Activated CD4-positive, alpha-beta T cell treated with anti-CD3 and anti-CD28 coated beads, Interleukin-2, Interleukin-4, amounts not matched to agents 100 ng/mL and 50 ng/mL, durations not matched to agents 16 hours and 8 hours (primary cell): ENCODE measurements at places on chromosomes 11 and 22.
A peak's percentile ranks its signal among the peaks of the same experiment; 100 is the strongest.

- no peak for DNase-seq
Observed at GRCh38 chr22:47902646-47903180, 1140.3 kb downstream of the TBC1D22A start.

GRCh38 chr11:11789735-11790369, 51.9 kb upstream of the USP47 start:
- no peak for DNase-seq

DNA sequence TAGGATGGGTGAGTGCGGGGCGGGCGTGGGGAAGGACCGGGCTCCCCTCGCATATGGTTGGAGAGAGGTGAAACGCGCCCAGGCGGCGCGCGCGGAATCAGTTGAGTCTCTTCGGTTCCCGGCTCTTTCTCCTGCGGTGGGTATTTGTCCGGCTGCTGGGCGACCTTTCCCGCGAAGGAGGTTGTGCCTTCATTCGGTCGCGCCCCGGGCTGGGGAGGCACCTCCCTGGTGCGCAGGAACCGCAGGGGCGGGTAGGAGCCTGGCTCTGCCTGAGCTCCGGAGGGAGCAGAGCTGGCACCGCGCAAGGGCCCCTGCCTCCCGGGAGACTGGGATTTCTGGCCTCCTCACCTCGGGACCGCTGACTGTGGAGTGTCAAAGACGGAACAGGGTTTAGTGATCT, 27.5 kb downstream of the SAA4 start:
- no peak for DNase-seq

GRCh38 chr11:124745270-124745834, 5.6 kb downstream of the NRGN start:
- DNase-seq = no peak

GRCh38 chr11:2137202-2138067, 1.8 kb downstream of the IGF2 start:
- no peak for DNase-seq

DNA sequence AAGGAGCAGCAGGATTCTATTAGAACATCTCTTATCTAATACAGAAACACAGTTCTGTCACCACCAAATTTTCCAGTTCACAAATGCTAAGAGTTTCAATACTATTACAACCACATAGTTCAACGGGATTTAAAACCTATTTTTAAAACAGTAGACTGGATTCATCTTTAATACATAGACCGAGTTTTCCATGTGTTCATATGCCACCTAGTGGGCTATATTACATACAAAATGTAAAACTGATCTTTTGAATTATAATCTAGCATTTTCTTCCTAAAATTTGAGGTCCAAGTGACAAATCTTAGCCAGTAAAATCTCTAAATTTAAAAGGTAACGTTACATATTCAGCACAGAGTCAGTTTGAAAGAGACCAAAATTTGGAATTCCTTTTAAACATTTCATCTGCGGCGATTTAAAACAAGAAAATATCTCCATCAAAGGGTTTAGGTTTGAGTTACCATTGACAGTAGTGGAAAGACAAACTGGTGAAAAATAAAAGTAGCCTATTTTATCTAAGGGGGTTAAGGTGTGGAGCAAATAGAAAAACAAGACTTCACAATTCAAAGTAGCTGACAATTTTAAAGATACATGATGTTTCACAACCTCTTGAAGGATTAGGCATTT, 269.3 kb upstream of the MPPED2 start:
- no peak for DNase-seq

DNA sequence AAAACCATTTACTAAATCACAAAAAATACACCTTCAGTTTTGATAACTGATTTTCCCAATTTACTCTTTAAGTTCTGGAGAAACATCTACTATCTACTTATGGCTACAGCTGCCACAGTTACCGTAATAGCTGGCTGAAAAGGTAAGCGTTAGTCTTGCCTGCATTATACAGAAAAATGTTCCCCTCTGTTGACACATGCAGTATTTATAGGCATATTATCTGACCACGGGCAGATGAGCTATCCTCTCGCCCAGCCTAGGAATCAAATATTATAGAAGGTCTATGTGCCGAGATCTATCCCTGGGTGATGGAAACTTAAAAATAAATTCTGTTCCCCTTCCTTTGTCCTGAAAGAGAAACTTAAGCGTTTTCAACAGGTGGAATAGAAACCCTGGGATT, 283.8 kb downstream of the CADM1 start:
- DNase-seq = no peak

- peak; percentile 14 for DNase-seq
Observed at GRCh38 chr11:108025387-108026080, 16.8 kb downstream of the CUL5 start.

GRCh38 chr22:49962751-49963646, 2.4 kb downstream of the PIM3 start:
- DNase-seq = no peak

DNA sequence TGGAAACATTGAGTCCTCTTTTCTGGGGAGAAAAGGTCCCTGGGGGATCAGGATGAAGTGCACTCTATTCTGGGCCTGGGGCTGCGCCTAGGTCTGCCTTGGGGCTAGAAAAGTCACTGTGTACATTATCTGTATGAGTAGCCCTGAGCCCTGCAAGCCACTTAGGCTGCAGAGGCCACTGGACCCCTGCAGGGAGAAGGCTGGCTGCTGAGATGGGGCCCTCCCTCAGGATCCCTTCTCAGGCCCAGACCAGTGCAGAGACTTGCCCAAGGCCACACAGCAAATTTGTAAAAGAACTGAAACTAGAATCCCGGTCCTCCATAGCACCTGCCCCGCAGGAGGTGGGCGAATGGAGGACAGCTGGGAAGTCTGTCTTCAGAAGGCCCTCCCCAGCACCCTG, 26.8 kb upstream of the HMOX1 start:
- DNase-seq = no peak

- DNase-seq = no peak
Observed at GRCh38 chr11:18368221-18368620, 26.1 kb upstream of the LDHA start.

DNA sequence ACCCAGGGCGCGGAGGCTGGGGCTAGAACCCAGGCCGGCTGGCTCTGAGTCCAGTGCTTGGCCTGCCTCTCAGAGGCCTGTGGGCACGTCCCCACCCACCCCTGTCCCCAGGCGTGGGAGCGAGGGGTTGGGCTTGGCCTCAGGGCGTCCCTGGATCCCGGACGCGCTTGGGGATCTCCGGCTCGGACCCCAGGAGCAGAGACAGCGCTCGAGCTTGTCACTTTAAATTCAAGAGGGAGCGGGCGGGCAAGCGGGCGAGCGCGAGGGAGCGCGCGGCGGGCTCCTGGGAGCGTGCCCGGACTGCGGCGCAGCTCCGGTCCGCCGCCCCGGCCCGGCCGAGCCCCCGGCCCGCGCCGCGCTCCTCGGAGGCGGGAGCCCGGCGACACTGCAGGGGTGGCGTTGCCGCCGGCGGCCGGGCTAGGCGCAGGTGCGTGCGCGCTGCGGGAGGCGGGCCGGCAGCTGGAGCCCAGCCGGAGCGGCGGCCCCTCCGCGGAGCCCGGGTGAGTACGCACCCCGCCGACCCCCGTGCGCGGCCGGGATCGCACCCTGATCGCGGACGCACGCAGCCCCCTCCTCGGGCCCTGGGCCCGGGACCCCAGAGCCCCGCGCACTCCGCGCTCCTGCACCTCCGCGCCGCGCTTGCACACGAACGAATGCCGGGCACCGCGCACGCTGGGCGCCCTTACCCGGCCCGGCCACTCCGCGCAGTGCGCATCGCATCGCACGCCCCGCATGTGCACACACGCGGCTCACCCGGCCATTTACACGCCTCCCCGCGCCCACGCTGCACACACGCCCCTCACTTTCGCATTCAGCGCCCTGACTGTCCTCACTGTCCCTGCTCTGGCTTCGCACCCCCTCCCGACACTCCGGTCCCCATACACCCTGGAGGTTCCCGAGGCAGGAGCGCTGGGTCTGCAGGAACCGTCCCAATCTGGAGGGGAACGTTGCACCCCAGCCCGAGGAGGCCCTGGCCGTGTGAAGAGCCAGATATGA, at the start of gene SYT12:
Gene SYT12 (plus strand): TSS at position 174 of the 996 bp plus-strand sequence. CDS start 7,011 bp downstream, outside the sequence.
- DNase-seq = no peak

GRCh38 chr11:15166204-15166603, 51.5 kb downstream of the INSC start:
- no peak for DNase-seq

DNA sequence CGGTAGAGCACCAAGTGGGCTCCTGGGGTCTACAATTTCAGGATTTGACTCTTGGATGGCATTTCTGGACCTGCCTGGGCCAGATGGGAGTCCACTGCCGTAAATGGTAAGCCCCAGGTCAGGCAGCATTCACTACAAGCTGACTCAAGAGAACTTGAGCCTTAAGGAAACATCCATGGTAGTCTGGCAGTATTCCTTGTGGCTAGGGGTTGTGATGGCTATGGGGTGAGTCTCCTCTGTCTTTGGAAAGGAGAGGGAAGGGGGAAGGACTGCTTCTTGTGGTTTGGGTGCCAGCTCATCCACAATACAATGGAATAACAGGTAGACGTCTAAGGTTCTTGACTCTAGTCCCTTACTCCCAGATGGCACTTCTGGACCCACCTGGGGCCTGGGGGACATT, 32.3 kb upstream of the POU2AF2 start:
- DNase-seq = no peak

- peak; percentile 17 for DNase-seq
Observed at GRCh38 chr11:72041364-72042063, 38.8 kb downstream of the NUMA1 start.

- no peak for DNase-seq
Observed at GRCh38 chr11:70503468-70504221, 105.3 kb downstream of the CTTN start.

DNA sequence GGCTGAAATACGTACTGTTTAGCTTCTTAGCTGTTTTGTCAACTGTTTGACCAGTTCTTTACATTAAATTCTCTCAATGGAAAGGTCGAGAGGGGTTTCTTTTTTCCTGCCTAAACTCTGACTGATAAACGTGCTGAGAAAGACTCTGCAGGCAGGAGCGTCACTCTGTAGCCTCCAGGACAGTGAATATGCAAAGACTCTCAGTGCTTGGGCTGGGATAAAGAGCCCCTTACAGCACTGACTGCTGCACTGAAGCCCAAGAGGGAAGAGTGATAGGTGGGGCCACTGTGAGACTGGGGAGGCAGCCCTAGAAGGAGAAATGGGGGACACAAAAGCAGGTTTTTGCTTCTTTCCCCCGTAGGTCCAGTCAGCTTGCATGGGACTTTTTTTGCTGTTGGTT, 213.5 kb downstream of the TENM4 start:
- DNase-seq = no peak

GRCh38 chr22:44245438-44245837, 64.7 kb downstream of the PARVG start:
- no peak for DNase-seq

DNA sequence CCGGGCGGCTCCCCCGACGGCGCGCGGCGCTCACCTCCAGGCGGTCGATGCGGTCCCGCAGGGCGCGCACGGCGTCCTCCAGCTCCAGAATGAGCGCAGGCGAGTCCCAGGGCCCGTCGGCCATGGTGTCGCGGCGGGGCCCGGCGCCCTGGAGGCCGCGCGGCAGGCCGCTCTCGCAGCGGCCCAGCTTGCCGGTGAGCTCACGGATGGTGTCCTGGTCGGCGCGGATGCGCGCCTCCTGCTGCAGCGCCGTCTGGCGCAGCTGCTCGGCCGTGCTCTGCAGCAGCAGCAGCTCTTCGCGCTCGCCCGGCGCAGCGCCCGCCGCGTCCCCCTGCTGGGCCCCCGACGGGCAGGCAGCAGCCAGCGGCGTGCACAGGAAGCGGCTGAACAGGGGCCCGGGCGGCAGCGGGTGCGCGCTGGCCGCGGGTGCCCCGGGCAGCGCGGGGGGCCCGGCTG, 599 bp downstream of the NPTXR start:
- DNase-seq = peak; percentile 48

DNA sequence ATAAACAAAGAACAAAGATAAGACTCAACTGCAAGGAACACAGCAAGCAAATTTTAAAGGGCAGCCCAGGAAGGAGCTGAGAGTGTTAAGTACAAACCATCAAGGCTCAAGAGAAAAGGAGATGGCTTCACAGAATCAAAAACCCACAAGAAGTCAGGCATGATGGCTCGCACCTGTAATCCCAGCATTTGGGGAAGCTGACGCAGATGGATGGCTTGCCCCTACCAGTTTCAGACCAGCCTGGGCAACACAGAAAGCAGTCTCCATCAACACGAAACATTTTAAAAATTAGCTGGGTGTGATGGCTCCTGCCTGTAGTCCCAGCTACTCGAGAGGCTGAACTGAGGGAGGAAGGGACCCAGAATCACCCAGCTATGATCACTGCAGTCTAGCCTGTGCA, 32.6 kb downstream of the MAPK1 start:
- no peak for DNase-seq

GRCh38 chr22:48838846-48839730, 988.6 kb downstream of the BRD1 start:
- DNase-seq = no peak

DNA sequence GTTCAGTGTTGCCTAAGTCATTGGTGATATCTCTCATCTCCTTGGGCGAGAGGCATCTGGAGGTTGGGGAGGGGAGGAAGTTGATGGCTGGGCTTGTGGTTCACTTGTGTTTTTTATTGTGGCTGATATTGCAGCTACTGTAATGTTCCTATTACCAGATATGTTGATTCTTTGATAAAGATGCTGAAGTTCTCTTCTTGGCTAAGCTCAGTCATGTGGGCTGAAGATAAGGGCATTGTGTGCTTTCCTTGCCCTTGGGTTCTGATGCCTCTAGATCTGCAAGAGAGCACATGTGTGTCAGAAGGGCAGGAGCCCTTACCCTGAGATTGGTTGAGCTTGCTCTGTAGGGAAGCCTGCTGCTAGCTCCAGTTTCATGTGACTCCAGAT, 12.0 kb downstream of the STX3 start:
- no peak for DNase-seq

DNA sequence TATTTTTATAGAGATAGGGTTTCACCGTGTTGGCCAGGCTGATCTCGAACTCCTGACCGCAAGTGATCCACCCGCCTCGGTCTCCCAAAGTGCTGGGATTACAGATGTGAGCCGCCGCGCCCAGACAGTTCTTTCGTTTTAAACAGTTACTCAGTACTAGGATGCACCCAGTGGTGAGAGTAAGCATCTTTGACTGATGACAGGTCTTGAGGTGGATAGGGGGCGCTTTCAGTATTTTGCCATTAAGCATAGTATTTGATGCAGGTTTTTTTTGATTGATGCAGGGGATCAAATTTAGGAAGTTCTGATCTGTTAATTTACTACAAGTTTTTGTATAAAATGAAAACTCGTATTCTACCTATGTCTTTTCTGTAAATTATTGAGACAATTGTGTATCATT, 13.2 kb upstream of the TRIM34 start:
- DNase-seq = no peak

GRCh38 chr11:69127884-69128283, 27.9 kb upstream of the SMIM38 start:
- no peak for DNase-seq

GRCh38 chr22:18068381-18068988, 9.3 kb upstream of the PEX26 start:
- DNase-seq = no peak

DNA sequence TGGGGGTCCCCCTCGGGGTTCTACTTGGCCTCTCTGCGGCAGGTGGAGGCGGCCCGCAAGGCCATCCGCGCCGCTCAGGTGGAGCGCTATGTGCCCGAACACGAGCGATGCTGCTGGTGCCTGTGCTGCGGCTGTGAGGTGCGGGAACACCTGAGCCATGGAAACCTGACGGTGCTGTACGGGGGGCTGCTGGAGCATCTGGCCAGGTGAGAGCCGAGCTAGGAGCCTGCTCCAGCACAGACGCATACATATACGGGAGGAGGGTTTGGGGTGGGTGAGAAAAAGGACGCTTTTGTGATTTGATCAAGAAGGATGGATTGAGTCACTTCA, 415 bp downstream of the CENATAC start:
- no peak for DNase-seq

- DNase-seq = no peak
Observed at GRCh38 chr11:120819437-120820365, 204.2 kb upstream of the TBCEL start.

- DNase-seq = no peak
Observed at GRCh38 chr11:62398011-62398994, 20.5 kb upstream of the SCGB1A1 start.
